Activated CD8-positive, alpha-beta memory T cell treated with anti-CD3 and anti-CD28 coated beads for 4 hours (primary cell): ENCODE measurements at places on chromosomes 5 and 9.

GRCh38 chr5:110161162-110161561 lies 471.4 kb downstream of the MAN2A1 start:
- DNase-seq = no peak

DNA sequence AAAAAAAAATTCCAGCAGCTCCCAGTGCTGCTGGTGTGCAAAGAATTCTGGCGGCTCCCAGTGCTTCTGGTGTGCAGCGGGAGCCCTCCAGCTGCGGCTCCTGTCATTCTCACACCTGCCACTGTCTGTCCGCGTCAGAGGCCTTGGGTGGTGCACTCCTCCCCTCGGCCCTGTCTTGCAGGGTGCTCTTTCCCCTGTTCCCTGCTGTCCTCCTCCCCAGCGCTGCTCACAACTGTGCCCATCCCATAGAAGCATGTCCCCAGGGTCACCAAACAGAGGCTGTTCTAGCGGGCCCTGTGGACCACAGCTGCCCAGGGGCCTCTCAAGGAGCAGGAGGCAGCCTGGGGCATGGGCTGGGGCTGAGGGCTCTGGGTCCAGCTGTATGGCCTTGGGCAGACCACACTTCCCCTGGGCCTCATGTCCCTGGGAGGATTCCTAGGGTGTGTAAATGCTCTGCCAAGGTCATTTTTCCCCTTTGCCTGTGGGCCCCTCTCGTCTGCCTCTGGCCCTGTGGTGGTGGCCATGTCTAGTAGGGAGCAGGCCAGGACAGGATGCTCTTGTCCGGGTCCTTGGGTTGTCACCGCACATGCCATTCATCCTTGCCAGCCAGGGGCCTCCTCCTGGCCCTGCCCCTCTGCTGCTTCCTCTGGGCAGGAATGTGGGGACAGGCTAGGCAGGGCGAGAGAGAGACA lies 68.2 kb downstream of the PHF2 start:
- no peak for DNase-seq

DNA sequence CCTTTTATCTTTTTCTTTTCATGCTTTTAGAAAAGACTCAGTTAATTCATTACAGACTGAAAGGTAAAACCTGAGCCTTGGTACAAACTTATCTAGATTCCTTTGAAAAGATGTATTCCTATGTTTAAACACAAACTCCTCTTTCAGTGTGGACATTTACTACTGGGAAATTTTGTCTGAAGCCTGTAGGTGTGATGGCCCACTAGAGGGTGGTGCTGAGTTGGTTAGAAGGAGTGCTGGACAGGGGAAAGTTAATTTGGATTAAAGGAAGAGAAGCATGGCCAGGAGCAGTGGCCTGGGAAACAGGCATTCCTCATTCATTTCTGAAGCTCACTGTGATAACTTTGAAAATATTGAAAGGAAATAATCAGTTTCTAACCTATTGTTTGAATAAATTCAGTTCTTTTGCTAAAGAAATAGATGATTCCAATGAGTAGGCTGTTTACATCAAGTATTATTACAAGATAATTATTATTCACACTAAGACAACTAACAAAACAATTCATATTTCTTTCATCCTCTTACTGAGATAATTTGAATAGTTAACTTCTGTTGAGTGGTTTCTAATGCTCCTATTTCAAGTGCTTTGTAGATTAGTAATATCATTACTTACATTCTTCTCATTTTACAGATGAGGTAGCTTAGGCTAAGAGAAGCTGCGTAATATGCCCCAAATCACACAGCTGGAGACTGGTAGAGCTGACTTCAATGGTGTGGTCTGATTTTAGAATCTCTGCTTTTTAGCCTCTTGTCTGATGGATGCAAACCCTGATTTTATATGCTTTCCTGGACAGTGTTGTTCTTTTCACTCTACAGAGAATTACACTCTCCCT lies 150.9 kb downstream of the ADGRV1 start:
- no peak for DNase-seq

DNA sequence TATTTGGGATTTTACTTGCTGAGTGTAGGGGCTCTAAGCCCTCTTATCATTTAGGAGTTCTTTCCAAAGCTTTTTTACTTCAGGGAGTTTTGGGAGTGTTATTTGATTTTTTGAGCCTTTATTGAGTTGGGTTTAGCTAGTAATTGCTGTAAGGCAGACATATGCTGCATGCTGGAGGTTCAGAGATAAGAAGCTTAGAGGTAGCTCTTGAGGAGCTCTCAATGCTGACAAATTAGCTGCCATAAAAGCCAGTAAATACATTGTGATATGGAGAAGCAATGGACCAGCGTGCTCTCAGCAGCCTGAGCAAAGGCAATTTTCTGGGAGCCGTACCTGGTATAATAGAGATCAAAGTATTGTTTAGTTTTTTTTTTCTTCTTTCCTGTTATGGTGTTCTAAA lies 11.6 kb downstream of the ARHGEF28 start:
- no peak for DNase-seq

- no peak for DNase-seq
Measured at GRCh38 chr5:75584641-75585040, 26.6 kb upstream of the ANKDD1B start.

DNA sequence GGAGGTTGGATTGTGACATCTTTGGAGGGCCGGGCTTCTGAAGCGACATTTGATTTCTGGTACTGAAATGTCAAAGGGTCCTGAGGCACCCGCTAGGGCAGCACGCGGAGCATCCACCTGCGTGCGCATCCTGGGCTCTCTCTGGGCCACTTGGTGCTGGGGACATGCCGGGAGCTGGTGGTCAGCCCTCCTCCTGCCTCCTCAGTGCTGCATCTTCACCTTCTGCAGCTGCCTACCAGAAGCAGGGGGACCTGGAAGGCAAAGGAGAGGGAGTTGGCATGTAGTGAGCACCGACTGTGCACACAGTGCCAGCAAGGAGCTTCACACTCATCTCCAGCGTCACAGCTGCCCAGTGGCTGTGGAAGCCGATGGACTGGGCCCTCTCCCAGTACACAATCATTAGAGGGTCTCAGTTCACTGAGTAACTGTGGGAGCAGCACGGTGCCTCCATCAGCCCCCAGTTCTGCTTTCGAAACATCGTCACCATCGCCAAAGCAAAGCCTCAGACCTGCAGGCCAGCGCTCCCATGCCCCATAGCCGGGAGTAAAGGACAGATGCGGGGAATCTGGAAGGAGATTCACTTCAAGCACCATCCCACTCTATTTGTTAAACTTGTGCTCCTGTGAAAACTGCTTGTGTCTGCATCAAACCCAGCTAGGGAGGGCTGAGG lies 138.4 kb downstream of the KCNIP1 start:
- no peak for DNase-seq

DNA sequence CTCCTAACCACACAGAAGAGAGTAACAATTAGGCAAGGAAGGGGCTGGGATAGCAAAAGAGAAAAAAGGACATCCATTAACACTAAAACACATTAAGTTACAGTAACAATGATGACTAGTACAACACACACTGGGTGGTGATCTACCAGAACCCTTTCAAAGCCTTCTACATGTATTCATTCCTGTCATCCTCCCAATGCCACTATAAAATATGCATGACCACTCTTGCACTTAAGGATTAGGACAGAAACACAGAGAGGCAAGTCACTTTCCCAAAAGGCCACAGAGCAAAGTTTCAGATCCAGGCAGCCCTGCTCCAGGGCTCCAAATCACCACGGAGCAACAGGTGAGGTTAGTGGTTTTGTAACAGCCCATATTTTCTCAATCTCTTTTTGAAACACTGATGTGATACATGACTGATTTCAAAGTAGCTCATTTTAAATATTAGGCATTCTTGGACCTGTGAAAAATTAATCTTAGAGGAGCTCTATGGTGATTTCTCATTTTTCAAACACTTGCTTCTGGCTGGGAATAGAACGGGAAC lies 86.7 kb downstream of the AUH start:
- DNase-seq = no peak

DNA sequence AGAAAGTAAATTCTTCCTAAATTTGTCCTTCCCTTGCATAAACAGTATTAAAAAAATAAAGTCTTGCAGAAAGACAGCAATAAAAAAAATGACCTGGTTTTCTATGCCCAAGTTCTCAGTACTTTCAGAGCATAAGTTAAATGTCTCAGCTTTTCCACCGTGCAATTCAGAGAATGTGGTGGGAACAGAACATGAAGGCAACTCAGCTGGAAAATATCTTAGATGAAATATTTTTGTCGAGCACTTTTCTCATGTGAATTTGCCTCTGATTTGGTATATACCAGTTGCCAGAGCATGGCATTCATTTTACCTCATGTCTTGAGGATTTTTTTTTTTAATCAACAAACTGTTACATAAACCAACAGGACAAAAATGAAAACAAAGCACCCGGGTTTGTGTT lies 176.1 kb downstream of the CETN3 start:
- no peak for DNase-seq

GRCh38 chr9:121718084-121718483 lies 66.7 kb downstream of the DAB2IP start:
- DNase-seq = no peak

DNA sequence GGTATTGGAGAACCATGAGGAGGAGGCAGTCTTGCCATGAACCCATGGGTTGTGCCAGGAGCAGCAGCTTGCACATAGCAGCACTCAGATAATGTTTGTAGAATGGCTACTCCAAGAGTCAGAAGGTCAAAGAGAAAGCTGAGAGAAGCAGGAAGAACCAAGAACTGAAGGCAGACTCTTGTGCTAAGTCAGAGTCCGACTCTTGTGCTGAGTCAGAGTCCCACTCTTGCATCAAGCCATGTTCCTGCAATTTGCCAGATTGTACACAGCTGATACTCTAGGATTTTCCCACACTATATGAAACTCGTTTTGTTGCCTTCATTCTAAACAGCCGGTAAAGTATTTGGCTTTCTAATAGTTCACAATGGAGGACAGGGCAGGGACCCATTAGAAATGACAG lies 26.2 kb upstream of the HSPA9 start:
- no peak for DNase-seq

DNA sequence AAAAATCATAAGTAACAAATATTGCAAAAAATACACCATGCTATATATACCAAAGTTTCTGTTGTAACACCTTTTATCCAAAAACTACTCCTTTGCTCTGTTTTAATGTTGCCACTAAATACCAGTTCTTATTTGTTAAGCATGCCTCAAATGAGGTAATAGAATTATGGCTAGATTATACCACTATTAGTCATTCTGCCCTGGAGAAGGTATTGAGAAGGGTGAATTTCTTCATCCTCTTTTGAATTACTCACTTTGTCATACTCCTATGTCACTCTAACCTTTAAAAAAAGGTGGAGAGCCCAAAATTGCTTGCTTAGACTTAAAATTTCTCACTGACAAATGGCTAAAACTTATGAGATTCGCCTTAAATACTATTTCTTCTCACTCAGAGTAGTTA lies 750.9 kb downstream of the MAT2B start:
- DNase-seq = no peak

DNA sequence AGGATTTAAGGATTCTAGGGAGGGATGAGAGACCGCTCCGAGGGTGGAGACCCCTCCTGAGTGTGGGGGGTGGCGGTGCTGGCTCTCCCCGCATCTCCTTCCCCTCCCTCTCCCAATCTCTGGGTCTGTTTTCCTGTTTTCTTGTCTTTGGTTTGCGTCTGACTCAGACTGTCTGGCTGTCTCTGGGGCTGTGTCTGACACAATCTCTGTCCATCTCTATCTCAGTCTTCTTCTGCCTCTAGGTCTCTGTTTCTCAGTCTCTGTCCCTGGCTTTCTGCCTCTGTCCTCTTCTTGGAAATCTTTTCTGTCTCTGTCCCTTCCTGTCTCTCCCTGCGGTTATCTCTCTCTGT lies 196 bp upstream of the GRM6 start:
- DNase-seq = no peak
